ENCODE measurements at places on chromosomes 3 and 15. TPM values are rescaled to one million over a fixed set of nuclear protein-coding genes. Genes with fewer than 3 reads are reported as not detected.

Gene LRRC15
- total RNA-seq = 0.07 TPM

Gene CYP19A1
- 0.95 TPM for total RNA-seq

Gene FGF7
- total RNA-seq = 7.8 TPM

Gene UBAP1L
- 2.6 TPM for total RNA-seq
